ENCODE measurements at places on chromosomes 3 and 15.

DNA sequence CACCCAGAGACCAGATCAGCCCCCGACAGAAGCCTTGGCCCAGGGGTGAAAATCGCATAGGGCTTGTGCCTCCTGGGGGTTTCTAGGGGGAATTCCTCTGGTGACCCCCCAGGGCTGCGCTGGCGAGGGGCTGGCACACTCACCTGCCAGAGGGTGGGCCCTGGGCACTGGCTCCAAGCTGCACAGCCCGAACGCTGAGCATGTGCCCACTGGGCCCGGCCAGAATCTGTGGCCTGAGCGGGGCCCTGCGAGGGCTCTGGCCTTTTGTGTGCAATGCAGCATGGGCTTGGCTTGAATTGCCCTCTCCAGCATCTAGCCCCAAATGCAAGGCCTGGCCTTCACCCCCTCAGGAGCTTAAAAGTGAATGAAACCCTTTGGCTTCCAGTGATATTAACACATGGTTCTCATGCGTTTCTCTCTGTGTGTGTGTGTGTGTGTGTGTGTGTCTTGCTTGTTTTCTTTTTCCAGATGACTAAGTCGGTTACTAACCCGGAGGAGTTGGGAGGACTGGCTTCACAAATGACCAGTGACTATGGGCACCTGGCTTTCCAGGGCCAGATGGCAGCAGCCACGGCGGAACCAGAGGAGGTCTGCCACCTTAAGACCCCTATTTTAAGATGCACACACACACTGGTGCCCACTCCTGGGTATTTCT, 259.1 kb upstream of the TPM1 start:
- DNase-seq, result no peak
- no peaks in the 10 kb centered on the region for H3K27me3 ChIP-seq
- H3K27ac ChIP-seq, result no peak overlapping the region
- peaks cover 8% of the 10 kb centered on the region for H3K4me1 ChIP-seq
- H3K4me3 ChIP-seq, result no peak overlapping the region
- peaks cover 36% of the 10 kb centered on the region for H3K36me3 ChIP-seq

- no peaks in the 10 kb centered on the region for H3K27me3 ChIP-seq
- no peak overlapping the region for H3K27ac ChIP-seq
- no peaks in the 10 kb centered on the region for H3K36me3 ChIP-seq
These were observed 541.3 kb downstream of the FGF12 start for GRCh38 chr3:192186045-192186444.

GRCh38 chr3:10666621-10667020, 149.4 kb upstream of the SLC6A11 start:
- no peak overlapping the region for H3K4me3 ChIP-seq
- H3K4me1 ChIP-seq, result no peaks in the 10 kb centered on the region
- no peak overlapping the region for H3K27ac ChIP-seq
- H3K36me3 ChIP-seq, result no peaks in the 10 kb centered on the region
- no peak for DNase-seq
- no peaks in the 10 kb centered on the region for H3K27me3 ChIP-seq

DNA sequence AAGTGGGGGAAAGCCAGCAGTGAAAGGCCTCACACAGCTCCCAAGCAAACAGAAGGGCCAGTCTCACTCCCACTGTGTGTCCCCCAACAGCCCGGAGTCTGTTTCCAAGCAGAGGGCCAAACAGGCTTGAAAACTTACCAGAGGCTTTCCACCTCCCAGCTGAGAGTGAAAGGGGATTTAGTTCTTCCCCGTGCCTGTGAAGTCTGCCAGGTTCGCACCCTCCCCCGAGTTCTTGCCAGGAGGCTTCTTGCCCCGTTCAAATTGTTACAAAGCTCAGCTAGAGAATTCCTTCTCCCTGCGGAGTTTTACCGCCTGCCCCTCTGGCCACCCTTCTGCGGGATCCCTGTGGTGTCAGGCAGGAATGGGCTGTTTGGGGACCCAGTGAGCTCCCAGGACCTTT, 68.0 kb upstream of the WNT7A start:
- no peaks in the 10 kb centered on the region for H3K4me1 ChIP-seq
- no peaks in the 10 kb centered on the region for H3K36me3 ChIP-seq
- no peak overlapping the region for H3K4me3 ChIP-seq
- no peak overlapping the region for H3K27ac ChIP-seq
- no peak for DNase-seq

- no peak for DNase-seq
- no peak overlapping the region for H3K27ac ChIP-seq
- no peaks in the 10 kb centered on the region for H3K27me3 ChIP-seq
- no peak overlapping the region for H3K4me3 ChIP-seq
These were observed 28.0 kb upstream of the DCLK3 start for GRCh38 chr3:36792342-36792741.

DNA sequence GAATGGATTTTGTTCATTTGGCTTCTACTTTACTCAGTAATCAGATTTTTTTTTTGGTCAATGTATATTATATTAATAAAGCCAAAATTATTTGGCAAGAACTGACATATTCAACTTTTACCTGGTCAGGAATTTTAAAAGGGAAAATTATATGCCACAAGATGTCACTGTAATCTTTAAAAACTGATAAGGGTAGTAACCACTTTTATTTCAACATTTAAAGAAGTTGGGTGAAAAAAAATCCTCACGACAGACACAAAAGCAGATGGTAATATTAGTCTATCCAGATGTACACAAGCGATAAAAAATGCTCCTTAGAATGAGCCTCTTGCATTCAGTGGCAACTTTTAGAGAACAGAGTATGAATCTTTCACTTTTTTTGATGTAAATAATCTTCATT, 101.9 kb downstream of the SERPINI1 start:
- DNase-seq, result no peak
- H3K27me3 ChIP-seq, result no peaks in the 10 kb centered on the region
- H3K4me3 ChIP-seq, result no peak overlapping the region
- no peak overlapping the region for H3K27ac ChIP-seq
- no peaks in the 10 kb centered on the region for H3K36me3 ChIP-seq

- H3K36me3 ChIP-seq, result no peaks in the 10 kb centered on the region
- DNase-seq, result no peak
- no peak overlapping the region for H3K4me3 ChIP-seq
- no peak overlapping the region for H3K27ac ChIP-seq
- H3K4me1 ChIP-seq, result no peaks in the 10 kb centered on the region
- no peaks in the 10 kb centered on the region for H3K27me3 ChIP-seq
These were observed 169.2 kb upstream of the SLC2A2 start for GRCh38 chr3:171195686-171196085.

- no peak overlapping the region for H3K4me3 ChIP-seq
- H3K27ac ChIP-seq, result no peak overlapping the region
- no peak for DNase-seq
- H3K27me3 ChIP-seq, result no peaks in the 10 kb centered on the region
- H3K4me1 ChIP-seq, result no peaks in the 10 kb centered on the region
These were observed 14.3 kb upstream of the RHO start for GRCh38 chr3:129514110-129514509.

- H3K27me3 ChIP-seq, result no peaks in the 10 kb centered on the region
- no peak for DNase-seq
- no peak overlapping the region for H3K4me3 ChIP-seq
- no peaks in the 10 kb centered on the region for H3K36me3 ChIP-seq
- no peak overlapping the region for H3K27ac ChIP-seq
- H3K4me1 ChIP-seq, result peaks cover 5% of the 10 kb centered on the region
These were observed 148.8 kb upstream of the GADL1 start for GRCh38 chr3:31043184-31043819.

DNA sequence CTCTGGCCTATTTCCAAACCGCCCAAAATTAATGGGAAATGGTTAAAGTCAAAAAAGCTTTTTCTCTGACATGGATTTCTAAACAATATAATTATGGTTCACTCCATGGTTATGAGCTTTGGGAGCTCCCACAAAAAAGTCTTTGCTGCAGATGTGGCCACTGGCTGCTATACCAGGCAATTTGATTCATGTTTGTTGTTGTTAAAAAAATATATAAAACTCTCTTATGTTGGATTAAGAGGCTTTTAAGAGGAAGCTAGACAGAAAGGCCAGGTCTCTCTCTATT, 258.6 kb downstream of the TIGIT start:
- H3K27ac ChIP-seq, result no peak overlapping the region
- H3K27me3 ChIP-seq, result no peaks in the 10 kb centered on the region
- DNase-seq, result no peak
- no peak overlapping the region for H3K4me3 ChIP-seq

GRCh38 chr3:141388395-141388794, 20.1 kb downstream of the ZBTB38 start:
- H3K36me3 ChIP-seq, result no peaks in the 10 kb centered on the region
- H3K27ac ChIP-seq, result peak overlapping the region; percentile 41
- H3K4me1 ChIP-seq, result peaks cover 62% of the 10 kb centered on the region
- no peak overlapping the region for H3K4me3 ChIP-seq

DNA sequence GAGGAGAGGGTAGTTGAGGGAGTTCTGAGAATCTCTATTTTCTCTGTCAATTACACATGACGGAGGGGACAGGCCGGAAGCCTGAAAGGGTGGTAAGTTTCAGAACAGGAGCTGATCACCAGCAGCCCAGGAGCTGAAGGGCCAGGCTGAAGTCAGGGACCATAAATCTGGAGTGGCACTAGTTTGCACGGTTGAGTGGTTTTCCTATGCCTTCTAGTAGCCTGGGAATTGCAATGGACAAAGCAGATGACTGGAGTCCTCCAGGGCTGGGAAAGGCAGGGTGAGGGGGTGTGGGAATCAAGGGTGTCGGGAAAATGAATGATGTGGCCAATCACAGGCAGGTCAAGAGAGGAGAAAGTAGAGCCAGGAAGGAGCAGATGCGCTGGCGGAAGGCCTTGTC, 72.5 kb downstream of the MAGEF1 start:
- DNase-seq, result no peak
- no peaks in the 10 kb centered on the region for H3K27me3 ChIP-seq
- no peaks in the 10 kb centered on the region for H3K36me3 ChIP-seq
- H3K27ac ChIP-seq, result no peak overlapping the region
- no peak overlapping the region for H3K4me3 ChIP-seq
- H3K4me1 ChIP-seq, result peaks cover 9% of the 10 kb centered on the region

DNA sequence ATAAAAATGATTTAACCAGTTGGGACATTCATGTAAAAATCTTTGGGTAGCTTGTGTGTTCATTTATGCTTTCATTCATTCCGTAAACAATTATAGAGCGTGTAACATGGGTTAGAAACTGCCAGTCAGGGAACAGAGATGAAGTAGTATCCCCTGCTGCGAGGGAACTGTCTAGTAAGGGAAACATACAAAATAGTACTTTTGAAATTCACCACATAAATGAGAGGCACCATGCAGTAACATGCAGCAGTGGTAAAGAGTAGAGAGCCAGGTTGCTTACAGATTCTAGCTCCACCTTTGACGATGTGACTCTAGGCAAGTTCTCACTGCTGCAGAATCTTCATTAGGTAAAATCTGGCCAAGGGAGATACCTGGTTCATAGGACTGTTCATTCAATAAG, 938 bp downstream of the DZIP3 start:
- H3K27ac ChIP-seq, result no peak overlapping the region
- no peaks in the 10 kb centered on the region for H3K4me1 ChIP-seq
- H3K36me3 ChIP-seq, result no peaks in the 10 kb centered on the region
- peak overlapping the region; percentile 69 for H3K4me3 ChIP-seq
- no peak for DNase-seq

DNA sequence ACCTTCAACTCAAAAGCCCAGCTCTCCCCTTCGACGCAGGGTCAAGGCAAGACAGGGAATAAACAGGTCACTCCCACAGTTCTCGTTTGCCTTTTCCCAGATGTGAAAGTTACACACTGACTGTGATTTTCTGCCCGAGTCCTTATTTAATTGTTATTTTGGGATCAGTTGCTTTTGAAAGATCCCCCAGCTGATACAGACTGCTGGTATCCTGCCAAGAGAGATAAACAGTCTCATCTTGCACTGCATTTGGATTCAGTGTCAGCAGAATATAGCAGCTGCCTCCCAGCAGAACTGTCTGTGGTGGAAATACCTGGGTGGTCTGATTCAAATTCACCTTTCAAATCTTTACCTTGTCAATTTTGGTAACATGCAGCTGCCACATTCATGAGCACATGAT, 56.0 kb upstream of the FAM3D start:
- H3K27me3 ChIP-seq, result no peaks in the 10 kb centered on the region
- H3K4me1 ChIP-seq, result no peaks in the 10 kb centered on the region
- no peaks in the 10 kb centered on the region for H3K36me3 ChIP-seq

- DNase-seq, result no peak
- H3K36me3 ChIP-seq, result no peaks in the 10 kb centered on the region
- H3K4me3 ChIP-seq, result no peak overlapping the region
- no peaks in the 10 kb centered on the region for H3K4me1 ChIP-seq
These were observed 61.1 kb upstream of the UNC13C start for GRCh38 chr15:53917109-53917508.

GRCh38 chr15:86001200-86001599, 78.5 kb upstream of the AGBL1 start:
- no peaks in the 10 kb centered on the region for H3K36me3 ChIP-seq
- H3K27me3 ChIP-seq, result no peaks in the 10 kb centered on the region
- DNase-seq, result no peak

DNA sequence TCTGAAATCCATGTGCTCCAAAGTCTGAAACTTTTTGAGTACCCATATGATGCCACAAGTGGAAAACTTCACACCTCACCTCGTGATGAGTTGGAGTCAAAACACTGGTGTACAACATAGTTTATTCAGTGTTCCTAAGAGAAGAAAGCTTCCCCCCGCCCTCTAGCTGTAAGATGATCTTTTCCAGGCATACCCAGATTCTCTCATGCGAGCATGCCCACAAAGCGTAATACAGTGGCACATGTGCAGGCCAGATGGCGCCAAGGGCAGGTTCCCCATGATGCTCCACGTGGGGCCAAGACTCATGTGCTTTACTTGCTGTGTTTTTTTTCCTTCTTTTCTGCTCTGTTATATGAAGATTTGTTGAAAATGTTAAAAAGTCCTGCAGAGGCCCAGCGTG, 104.9 kb upstream of the LRRFIP2 start:
- no peak for DNase-seq
- no peaks in the 10 kb centered on the region for H3K4me1 ChIP-seq
- H3K36me3 ChIP-seq, result no peaks in the 10 kb centered on the region
- no peaks in the 10 kb centered on the region for H3K27me3 ChIP-seq

DNA sequence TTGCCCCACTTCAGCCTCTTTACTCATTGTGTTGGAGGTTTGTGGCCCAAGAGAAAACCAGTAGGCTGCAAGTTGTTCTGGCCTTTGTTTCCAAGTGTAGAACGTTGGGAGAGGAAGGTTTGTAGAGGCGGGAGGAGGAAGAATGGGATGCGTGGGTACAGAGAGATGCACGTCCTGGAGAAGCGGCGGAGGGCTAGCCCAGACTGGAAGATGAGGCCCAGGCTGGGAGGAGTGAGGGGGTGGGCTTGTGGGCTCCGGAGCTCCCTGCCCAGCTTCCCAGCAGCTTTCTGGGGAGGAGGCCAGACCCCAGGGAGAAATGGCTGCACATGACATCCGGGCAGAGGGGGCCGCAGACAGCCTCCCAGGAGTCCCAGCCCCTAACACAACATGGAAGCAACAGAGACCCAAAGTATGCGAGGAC, 5.3 kb downstream of the PLA2G4F start:
- DNase-seq, result no peak
- no peaks in the 10 kb centered on the region for H3K27me3 ChIP-seq

DNA sequence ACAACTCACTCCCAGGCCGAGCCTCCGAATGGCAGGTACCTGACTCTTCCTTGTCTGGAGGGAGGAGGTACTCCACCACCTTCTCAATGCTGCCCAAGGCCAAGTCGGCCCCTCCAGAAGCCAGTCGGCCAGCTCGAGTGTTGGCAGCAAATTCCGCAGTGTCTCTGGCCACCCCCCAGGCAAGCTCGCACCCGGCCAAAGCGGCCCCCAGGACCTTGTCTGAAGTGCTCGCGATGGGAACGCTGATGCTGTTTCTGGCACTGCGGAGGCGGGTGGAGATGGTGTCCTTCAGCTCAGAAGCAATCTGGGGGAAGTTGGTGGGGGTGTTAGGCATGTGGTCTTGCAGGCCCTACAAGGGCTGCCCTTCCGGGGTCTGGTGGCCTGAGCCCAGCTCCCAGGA, 9.2 kb downstream of the PLIN1 start:
- no peak overlapping the region for H3K4me3 ChIP-seq

- no peak overlapping the region for H3K27ac ChIP-seq
- H3K4me1 ChIP-seq, result no peaks in the 10 kb centered on the region
- H3K27me3 ChIP-seq, result no peaks in the 10 kb centered on the region
- DNase-seq, result no peak
These were observed 44.5 kb downstream of the NCEH1 start for GRCh38 chr3:172666181-172666872.

Data from tibial nerve (tissue), 4 donors.